ENCODE measurements at places on chromosomes 3 and 15. TPM values are rescaled to one million over a fixed set of nuclear protein-coding genes. Genes with fewer than 3 reads are reported as not detected.
A peak's percentile ranks its signal among the peaks of the same experiment; 100 is the strongest.

The PTPRG gene
- total RNA-seq, result 5.3 TPM

- peaks cover 27% of the 10 kb centered on the region for H3K4me1 ChIP-seq
- H3K27ac ChIP-seq, result peak overlapping the region; percentile 80
- H3K4me3 ChIP-seq, result peak overlapping the region; percentile 83
- peak; percentile 16 for DNase-seq
- H3K36me3 ChIP-seq, result peaks cover 25% of the 10 kb centered on the region
Measured at GRCh38 chr3:51539291-51539941, 897 bp downstream of the RAD54L2 start.

DNA sequence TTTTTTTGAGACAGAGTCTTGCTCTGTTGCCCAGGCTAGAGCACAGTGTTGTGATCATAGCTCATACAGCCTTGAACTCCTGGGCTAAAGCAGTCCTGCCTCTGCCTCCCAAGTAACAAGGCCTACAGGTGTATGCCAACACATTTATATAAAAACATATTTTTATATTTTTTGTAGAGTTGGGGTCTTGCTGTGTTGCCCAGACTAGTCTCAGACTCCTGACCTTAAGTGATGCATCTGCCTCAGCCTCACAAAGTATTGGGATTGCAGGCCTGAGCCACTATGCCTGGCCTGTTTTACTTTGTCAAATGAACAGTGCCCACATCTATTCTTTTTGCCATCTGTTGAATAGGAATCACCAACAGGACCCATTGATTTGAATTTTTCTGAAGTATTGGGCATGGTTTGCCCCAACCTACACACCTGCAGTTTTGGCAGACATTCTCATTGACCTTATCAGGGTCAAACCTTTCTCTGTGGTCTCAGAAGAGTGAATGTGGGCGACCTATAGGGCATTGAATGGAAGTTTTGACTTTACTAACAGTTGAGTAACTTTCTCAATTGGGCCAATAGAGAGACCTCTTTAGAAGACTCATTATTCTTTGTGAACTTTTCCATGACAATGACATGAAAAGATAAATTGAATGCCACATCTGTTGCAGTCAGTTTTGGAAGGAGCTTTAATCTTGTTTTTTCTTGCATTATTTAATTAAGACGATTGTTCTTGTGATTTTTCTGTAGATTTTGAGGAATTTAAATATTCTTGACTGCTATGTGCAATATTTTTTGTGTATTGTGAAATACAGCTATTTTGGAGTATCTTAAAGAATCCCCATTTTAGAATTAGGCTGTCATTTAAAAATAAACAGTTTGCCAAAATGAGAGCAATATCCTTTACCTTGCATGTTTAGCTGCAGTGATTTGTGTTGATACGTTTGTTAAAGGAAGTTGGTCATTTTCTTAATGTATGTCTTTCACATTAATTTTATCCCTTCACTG, 2.7 kb downstream of the IREB2 start:
- peaks cover 53% of the 10 kb centered on the region for H3K36me3 ChIP-seq
- peak overlapping the region; percentile 89 for H3K27ac ChIP-seq
- no peak for DNase-seq
- H3K27me3 ChIP-seq, result no peaks in the 10 kb centered on the region
- peak overlapping the region; percentile 66 for H3K4me3 ChIP-seq

GRCh38 chr15:69393831-69394491, 20.2 kb upstream of the KIF23 start:
- H3K27ac ChIP-seq, result no peak overlapping the region
- peaks cover 14% of the 10 kb centered on the region for H3K27me3 ChIP-seq
- no peaks in the 10 kb centered on the region for H3K36me3 ChIP-seq
- peaks cover 7% of the 10 kb centered on the region for H3K4me1 ChIP-seq
- H3K4me3 ChIP-seq, result no peak overlapping the region

GRCh38 chr15:68463444-68463843, 31.5 kb upstream of the ITGA11 start:
- H3K27me3 ChIP-seq, result peaks cover 23% of the 10 kb centered on the region
- no peak overlapping the region for H3K4me3 ChIP-seq
- no peaks in the 10 kb centered on the region for H3K4me1 ChIP-seq
- DNase-seq, result no peak
- no peak overlapping the region for H3K27ac ChIP-seq
- no peaks in the 10 kb centered on the region for H3K36me3 ChIP-seq

DNA sequence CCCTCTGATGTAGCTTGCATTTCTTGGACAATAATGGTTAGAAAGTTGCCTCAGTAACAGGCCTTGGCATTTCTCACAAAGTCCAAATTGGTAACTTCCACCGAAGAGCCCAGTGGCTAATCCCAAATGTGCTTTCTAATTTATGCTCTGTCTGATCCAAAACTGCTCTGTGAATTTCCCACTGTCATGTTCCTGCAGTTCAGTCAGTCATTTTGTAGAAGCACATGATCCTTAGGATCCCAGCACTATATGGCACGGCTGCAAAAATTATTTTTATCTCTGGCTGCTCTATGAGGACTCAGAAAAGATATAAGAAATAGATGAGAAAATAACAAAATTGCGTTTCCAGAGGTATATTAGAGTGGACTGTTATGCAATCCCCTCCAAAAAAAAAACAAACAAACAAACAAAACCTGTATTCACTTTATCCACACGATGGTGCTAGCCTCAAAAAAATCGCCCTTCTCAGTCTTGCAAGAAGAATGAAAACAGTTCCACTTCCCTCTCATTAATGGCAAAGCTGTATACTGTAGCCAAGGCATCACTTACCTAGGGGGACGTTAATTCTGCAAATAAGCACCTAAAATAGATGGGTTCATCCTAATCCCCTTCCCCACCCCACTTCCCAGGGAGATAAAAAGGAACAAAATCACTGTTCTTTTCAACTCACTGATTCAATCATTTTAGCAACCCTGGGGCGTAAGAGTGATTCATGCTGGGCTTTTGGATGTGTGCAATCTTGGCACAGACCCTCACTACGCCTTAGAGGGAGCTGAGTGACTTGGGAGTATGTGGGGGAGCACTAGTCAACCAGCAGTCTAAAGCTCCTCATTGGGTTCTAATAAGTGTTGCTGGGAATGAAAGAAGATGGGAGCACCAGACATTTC, 61.3 kb downstream of the TMCO5A start:
- no peak overlapping the region for H3K27ac ChIP-seq
- no peaks in the 10 kb centered on the region for H3K27me3 ChIP-seq
- no peaks in the 10 kb centered on the region for H3K36me3 ChIP-seq
- no peak for DNase-seq

The B3GALNT1 gene
- 0.32 TPM for total RNA-seq

DNA sequence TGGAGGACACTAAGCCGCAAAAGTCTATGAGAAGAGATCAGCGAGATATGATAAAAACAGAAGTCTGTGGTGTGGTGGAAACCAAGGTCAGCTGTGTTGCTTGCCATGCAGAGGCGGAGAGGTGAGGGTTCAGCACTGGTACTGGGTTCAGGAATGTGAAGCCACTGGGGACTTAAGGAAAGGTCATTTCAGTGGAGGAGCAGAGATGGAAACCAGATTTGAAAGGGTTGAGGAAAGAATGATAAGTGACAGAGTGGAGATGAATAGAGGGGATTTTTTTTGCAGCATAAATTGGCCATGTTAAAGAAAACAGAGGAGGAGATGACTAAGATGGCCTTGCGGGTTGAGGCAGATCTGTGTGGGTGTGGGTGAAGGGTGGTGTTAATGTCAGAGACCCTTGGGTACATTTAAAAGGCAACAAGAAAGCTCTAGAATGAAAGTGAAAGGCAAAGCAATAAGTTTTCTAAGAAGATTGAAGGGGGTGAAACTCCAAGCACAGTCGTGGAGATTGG, 265.5 kb downstream of the ADAMTSL3 start:
- H3K4me3 ChIP-seq, result peak overlapping the region; percentile 3
- H3K27ac ChIP-seq, result peak overlapping the region; percentile 74
- H3K27me3 ChIP-seq, result peaks cover 2% of the 10 kb centered on the region
- H3K4me1 ChIP-seq, result peaks cover 39% of the 10 kb centered on the region
- DNase-seq, result peak; percentile 44

DNA sequence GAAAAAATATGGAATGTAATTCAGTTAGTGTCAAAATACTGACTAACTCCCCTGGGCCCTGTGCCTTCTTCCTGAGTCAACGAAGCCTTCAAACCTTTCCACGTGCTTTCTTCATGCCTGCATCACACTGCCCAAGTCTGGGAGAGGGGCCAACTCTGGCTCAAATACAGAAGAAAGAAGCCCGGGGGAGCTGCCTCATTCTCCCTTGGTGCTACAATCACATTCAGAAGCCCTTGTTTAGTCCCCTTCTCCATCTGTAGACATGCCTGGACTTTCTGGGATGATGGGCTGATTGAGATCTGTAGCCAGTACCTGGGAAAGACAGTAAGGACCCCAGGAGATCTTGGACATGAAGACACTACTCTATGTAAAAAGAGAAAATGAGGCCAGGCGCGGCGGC, 77.8 kb upstream of the GSK3B start:
- H3K27ac ChIP-seq, result no peak overlapping the region
- no peaks in the 10 kb centered on the region for H3K36me3 ChIP-seq
- no peaks in the 10 kb centered on the region for H3K4me1 ChIP-seq
- H3K4me3 ChIP-seq, result no peak overlapping the region

The GPX1 gene
- total RNA-seq, result 173 TPM

GRCh38 chr3:24828551-24828950, 333.9 kb upstream of the THRB start:
- H3K36me3 ChIP-seq, result no peaks in the 10 kb centered on the region
- no peaks in the 10 kb centered on the region for H3K4me1 ChIP-seq
- no peak overlapping the region for H3K4me3 ChIP-seq
- no peak for DNase-seq
- peaks cover 23% of the 10 kb centered on the region for H3K27me3 ChIP-seq

DNA sequence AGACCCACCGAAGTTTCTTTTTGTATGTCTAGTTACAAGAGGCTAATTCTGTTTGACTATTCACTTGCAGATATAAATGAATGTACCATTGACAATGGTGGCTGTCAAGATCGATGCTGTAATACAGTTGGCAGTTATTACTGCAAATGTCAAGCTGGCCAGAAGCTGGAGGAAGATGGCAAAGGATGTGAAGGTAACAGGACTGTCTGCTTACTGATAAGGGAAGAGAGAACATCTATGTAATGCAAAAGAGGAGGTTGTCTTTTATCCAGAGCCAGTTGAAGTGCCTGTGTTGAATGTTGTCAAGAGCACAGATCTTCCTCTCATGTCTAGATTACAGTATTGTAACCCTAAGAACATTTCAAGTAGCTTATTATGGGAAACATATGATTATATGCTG, 549.5 kb upstream of the GOLIM4 start:
- no peak for DNase-seq
- no peak overlapping the region for H3K4me3 ChIP-seq
- no peak overlapping the region for H3K27ac ChIP-seq

GRCh38 chr3:171895900-171896299, 52.8 kb downstream of the TMEM212 start:
- H3K36me3 ChIP-seq, result no peaks in the 10 kb centered on the region
- H3K4me3 ChIP-seq, result no peak overlapping the region
- DNase-seq, result no peak
- H3K27ac ChIP-seq, result no peak overlapping the region
- no peaks in the 10 kb centered on the region for H3K4me1 ChIP-seq
- peaks cover 40% of the 10 kb centered on the region for H3K27me3 ChIP-seq

Data from activated T-helper 2 cell treated with anti-CD3 and anti-CD28 coated beads, Interferon-gamma antibody, Interleukin-2, Interleukin-4, amounts not matched to agents 10 μg/mL and 5 μg/mL and 100 μg/mL, durations not matched to agents 14 hours and 24 hours and 36 hours (primary cell).